Urinary bladder (tissue), 4 donors: ENCODE measurements at places on chromosomes 1 and 21. TPM values are rescaled to one million over a fixed set of nuclear protein-coding genes. Genes with fewer than 3 reads are reported as not detected.

- no peak for DNase-seq
These were observed 13.2 kb downstream of the PSMD4 start for GRCh38 chr1:151267760-151268159.

- no peak for DNase-seq
These were observed 10.6 kb upstream of the SLC19A1 start for GRCh38 chr21:45552696-45553391.

Gene RRAGC
- 25.3 TPM for polyA plus RNA-seq

Gene ZZZ3
- polyA plus RNA-seq = 20.0 TPM

Gene DMRTA2
- not detected for polyA plus RNA-seq

Gene MANEAL
- 3.1 TPM for polyA plus RNA-seq
